ENCODE measurements at places on chromosomes 2 and 18.

GRCh38 chr18:68893354-68893753 lies 95.5 kb downstream of the CCDC102B start:
- no peak for DNase-seq

DNA sequence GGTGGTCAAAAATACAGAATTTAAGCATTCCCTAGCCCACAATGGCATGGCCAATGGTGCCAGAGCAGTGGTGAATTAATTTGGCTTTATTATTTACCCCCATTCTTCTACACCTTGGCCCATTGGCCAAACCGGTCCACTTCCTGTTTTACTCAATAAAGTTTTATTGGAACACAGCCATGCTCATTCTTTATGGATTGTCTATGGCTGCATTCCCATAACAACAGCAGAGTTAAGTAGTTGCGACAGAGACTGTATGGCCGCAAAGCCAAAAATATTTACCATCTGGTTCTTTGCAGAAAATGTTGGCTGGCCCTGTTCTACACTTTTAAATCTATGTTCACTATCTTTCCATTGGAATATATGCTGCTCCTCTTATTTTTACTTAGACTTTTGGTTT lies 130.3 kb upstream of the CCDC68 start:
- DNase-seq: no peak

- DNase-seq: no peak
Measured at GRCh38 chr2:181374781-181375675, 82.2 kb upstream of the ITGA4 start.

DNA sequence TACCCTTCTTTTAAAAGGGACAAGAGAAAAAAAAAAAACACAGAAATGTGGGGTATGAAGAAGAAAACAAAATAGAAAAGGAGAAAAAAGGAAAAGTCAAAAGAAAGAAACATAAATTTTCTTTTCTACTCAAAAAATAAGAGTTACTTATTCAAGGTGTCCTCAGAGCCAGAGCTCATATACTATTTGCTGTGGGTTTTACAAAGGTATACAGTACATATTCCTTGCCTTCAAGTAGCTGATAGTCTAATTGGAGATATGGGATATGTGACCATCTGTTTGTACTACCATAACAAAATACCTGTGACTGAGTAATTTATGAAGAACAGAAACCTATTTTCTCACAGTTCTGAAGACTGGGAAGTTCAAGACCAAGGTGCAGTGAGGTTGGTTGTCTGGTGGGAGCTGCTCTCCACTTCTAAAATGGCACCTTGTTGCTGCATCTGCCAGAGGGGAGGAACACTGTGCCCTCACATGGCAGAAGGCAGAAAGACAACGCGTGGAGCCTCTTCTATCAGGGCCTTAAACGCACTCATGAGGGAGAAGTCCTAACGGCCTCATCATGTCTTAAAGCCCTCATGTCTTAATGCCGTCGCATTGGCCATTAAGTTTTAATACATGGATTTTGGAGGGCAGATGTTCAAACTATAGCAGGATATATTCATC lies 33.9 kb downstream of the NBAS start:
- no peak for DNase-seq

GRCh38 chr2:624096-624495 lies 53.1 kb downstream of the TMEM18 start:
- no peak for DNase-seq

DNA sequence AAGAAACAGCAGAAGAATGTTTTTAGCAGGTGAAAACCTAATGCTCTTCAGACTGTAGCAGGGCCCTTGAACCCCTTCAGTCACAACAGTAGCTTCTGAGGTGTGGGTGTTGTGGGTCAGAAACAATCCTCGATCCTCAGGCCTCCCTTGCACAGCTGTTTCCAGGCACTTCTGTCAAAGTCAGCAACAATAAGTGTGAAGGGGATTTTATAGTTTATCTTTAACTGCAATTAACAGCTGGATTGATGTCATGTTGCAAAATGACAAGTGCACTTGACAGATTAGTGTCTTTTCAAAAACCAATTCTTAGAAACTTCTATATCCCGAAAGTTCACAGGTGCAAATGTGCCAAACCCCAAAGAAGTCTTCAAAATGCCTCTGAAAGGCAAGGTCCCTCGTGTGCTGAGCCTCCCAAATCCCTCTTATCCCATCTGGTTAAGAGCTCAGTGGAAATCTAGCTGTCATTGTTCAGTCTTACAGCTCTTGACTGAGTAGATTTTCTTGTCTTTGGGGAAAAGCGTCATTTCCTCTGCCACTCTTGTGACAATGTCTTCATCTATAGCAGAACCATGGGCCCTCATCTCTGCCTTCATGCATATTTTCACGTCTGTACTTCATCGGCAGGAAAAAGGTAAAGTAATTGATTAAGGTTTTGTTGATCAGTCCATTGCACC lies 29.6 kb downstream of the M1AP start:
- no peak for DNase-seq

DNA sequence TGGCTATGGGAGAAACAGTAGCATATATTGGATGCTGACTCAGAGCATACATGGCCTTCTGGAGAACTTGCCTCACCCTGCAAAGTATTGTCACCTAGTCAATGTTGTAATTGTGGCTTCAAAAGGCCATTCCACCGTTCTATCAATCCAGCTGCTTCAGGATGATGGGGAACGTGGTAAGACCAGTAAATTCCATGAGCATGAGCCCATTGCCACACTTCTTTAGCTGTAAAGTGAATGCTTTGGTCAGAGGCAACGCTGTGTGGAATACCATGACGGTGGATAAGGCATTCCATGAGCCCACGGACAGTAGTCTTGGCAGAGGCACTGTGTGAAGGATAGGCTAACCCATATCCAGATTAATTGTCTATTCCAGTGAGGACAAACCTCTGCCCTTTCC lies 1300.1 kb upstream of the ACVR2A start:
- DNase-seq: no peak

Data from left lung (tissue), 14 donors.